ENCODE measurements at places on chromosomes 1 and 21. TPM values are rescaled to one million over a fixed set of nuclear protein-coding genes. Genes with fewer than 3 reads are reported as not detected.
A peak's percentile ranks its signal among the peaks of the same experiment; 100 is the strongest.

DNA sequence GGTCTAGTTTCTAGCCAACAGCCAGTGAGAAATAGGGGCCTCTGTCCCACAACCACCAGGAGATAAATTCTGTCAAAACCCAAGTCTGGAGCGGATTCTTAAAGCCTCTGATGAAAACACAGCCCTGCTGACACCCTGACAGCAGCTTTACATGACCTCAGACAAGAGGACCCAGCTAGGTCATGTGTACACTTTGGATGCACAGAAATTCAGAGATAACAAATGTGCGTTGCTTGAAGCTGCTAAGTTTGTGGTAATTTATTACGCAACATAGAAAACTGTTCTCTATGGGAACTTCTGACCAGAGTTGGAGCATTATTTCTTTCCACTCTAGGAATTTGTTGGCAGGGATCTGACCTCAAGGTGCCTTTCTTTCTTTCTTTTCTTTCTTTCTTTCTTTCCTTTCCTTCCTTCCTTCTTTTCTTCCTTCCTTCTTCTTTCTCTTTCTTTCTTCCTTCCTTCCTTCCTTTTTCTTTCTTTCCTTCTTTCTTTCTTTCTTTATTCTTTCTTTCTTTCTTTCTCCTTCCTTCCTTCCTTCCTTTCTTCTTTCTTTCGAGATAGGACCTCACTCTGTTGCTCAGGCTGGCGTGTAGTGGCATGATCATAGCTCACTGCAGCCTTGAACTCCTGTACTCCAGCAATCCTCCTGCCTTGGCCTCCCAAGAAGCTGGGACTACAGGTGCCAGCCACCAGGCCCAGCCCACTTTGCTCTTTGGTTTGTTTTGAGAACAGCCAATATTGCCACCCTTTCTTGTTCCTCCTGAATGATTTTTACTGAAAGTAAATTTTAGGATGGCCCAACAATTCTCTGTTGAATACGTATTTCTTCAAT is 14.9 kb upstream of the HMGCS2 start:
- H3K27ac ChIP-seq, result no peak overlapping the region
- 0 out of 2 replicates have a peak, but pooled peaks cover 9% of the 10 kb centered on the region for H3K4me1 ChIP-seq
- DNase-seq, result no peak
- no peaks in the 10 kb centered on the region for H3K36me3 ChIP-seq
- H3K27me3 ChIP-seq, result peaks cover 25% of the 10 kb centered on the region

DNA sequence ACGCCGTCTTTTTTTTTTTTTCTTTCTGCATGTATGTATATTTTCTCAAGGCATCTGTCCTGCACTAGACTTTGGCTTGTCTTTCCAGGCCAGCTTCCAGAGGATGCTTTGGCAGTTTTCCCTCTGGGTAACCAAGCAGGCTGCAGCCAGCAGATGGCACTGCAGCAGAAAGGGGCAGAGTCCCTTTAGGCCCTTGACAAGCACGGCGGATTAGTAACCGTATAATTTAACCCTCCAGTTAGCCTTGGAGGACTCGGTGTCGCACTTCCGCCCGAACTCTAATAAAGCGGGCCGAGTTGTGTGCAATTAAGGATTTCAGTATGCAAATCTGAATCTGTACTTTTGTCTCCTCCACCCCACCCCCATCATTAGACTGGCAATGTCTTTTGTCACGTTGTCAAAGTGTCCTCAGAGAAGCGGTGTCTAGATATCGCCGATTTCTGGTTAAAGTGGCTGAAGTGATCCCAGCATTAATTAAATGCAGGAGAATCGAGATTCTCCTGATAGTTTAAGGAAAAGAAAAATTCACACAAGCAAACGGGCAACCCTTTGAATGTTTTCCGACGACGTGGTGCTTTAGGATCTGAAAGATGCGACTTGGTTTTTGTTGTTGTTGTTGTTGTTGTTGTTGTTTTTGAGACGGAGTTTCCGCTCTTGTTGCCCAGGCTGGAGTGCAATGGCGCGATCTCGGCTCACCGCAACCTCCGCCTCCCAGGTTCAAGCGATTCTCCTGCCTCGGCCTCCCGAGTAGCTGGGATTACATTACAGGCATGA is 1.1 kb upstream of the TMEM167B start:
- peaks cover 12% of the 10 kb centered on the region for H3K4me1 ChIP-seq
- H3K4me3 ChIP-seq, result peak overlapping the region; percentile 90
- peaks cover 5% of the 10 kb centered on the region for H3K36me3 ChIP-seq
- H3K27ac ChIP-seq, result peak overlapping the region; percentile 95
- peak; percentile 70 for DNase-seq

GRCh38 chr1:56972976-56973375 is 7.2 kb upstream of the C8B start:
- no peak overlapping the region for H3K27ac ChIP-seq
- H3K36me3 ChIP-seq, result no peaks in the 10 kb centered on the region
- no peaks in the 10 kb centered on the region for H3K4me1 ChIP-seq

DNA sequence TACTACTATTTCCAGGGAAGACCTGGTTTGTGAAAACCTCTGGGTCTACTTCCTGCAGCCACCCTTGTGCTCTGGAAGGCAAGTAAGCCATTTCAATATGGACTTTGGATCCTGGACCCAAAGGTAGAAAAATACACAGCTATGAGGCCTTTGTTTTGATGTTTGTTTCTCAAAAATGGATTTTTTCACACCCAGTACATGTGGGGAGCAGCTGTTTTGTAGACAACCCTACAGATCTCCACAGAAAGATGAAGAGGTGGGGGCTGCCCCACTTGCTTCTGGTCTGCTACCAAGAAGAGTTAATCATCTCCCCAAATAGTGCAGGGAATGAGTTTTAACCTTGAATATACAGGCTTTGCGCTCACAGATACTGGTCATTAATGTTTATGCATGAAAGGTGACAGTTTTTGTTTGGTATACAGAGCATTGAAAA is 29.2 kb downstream of the ZNF281 start:
- H3K27me3 ChIP-seq, result no peaks in the 10 kb centered on the region
- no peaks in the 10 kb centered on the region for H3K36me3 ChIP-seq
- no peak for DNase-seq
- H3K27ac ChIP-seq, result peak overlapping the region; percentile 75
- peaks cover 42% of the 10 kb centered on the region for H3K4me1 ChIP-seq

DNA sequence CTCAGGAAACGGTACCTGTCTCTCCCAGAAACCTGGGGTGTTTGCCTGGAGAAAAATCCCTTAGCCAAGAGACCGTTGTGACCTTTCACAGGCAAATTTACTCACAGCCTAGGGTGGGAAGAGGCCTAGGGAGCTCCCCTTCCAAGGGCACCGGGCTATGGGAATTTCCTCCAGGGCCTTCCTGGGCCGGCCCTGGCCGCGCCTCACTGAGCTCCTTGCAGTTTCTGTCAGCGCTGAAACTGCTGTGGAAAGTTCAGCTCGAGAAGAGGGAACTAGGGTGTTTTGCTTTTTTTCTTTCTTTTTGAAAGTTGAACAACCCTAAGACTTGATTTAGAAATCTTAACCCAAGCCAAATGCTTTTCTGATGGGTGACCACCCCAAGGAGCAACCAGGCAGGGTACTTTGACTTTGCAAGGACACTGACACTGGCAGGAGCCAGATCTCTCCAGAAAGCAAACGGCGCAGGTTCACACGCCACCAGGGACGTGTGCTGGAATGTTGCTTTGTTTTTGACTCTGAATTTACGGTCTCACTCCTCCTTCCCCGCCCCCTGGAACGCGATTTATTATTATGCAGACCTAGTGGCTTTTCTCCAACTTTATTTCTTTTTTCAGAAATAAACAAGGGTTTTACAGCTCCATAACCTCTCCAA is 229.6 kb upstream of the JUN start:
- no peaks in the 10 kb centered on the region for H3K36me3 ChIP-seq
- H3K27ac ChIP-seq, result peak overlapping the region; percentile 82
- no peak for DNase-seq
- peak overlapping the region; percentile 46 for H3K4me3 ChIP-seq
- no peaks in the 10 kb centered on the region for H3K27me3 ChIP-seq

DNA sequence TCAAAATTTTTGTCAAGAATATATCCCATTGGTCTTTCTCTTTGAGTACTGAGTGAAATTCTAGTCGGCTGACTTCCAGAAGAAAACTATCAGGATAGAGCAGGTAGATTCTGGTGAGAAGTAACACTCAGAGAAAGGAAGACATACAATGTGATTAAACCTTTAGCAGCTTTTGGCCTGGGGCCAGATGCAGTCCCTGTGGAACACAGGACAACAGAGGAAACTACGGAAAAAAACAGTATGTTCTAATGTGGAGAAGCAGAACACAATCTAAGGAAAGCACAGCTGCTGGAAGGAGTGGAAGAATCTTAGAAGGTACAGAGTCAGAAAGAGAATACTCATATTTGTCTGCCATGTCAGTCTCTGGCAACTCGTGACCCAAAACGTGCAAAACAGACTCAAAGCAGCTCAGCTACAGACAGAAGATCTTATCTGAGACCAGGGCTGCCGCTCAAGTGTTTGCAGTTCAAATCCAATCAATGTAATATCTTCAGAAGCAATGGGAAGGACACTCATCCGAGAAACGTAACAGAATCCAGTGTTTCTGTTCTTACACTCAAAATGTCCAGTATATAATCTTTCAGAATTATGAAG is 283.8 kb downstream of the MRPL39 start:
- H3K4me1 ChIP-seq, result no peaks in the 10 kb centered on the region
- H3K36me3 ChIP-seq, result no peaks in the 10 kb centered on the region
- H3K27ac ChIP-seq, result no peak overlapping the region
- no peak for DNase-seq
- no peaks in the 10 kb centered on the region for H3K27me3 ChIP-seq
- no peak overlapping the region for H3K4me3 ChIP-seq

CYP4A11 gene
- total RNA-seq, result not detected

C1orf141 gene
- total RNA-seq, result not detected

DMBX1 gene
- total RNA-seq, result 0.05 TPM

S100A7 gene
- not detected for total RNA-seq
